Left cardiac atrium (tissue), 4 donors: ENCODE measurements at places on chromosomes 5 and 9. TPM values are rescaled to one million over a fixed set of nuclear protein-coding genes. Genes with fewer than 3 reads are reported as not detected.

The STK10 gene
- 18.1 TPM for total RNA-seq

The STOM gene
- total RNA-seq = 326 TPM

The GPR151 gene
- not detected for total RNA-seq

The CFAP77 gene
- total RNA-seq = 2.4 TPM

The MSMP gene
- total RNA-seq = not detected

GRCh38 chr9:131960851-131961495 is 118.7 kb downstream of the MED27 start:
- DNase-seq = no peak

GRCh38 chr5:59592101-59592500 is 301.4 kb downstream of the PDE4D start:
- no peak for DNase-seq

DNA sequence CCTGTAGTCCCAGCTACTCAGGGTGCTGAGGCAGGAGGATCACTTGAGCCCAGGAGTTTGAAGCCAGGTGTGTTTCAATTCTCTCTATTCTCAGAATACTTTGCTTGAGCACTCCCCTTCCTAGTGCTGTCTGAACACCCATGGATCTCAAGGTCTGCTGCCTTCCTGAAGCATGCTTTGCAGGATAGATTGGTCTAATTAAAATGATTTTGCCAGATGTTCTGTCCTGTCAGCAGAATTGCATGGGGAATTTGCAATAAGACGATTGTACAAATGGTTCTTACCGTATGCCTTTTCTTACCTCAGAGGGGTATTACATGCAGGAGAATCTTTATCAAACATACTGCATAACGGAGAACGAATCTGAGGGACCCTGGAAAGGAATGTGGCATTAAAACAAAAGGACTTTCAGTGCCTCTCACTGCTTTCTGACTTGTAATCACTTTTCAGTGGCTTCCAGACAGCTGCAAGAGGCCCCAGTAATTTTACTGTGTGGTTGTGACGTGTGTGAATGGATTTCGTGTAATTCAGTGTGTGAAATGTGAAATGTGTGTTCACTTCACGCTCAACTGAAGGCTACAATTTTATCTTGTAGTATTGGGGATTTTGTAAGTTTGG is 587.2 kb upstream of the SEMA6A start:
- no peak for DNase-seq
